ENCODE measurements at places on chromosomes 6 and 20.

DNA sequence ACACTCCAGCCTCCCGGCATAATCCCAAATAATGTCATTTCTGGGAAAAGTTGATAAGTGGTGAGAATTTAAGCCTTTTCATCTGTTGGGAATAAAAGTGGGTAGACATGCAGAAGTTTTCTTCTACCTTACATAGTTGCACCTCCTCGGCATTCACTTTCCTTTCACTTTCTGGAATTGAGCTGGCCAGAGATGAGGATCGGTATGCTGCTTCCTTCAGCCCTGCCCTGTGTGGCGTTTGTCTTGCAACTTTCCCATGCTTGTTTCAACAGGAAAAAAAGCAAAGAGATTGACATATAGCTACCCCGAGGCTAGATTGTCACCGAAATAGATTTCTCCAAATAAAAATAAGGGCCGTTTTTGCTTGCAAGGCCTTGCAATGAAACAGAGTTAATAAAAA lies 65.8 kb upstream of the JAG1 start:
- no peak for DNase-seq

GRCh38 chr6:113338644-113339043 lies 518.5 kb upstream of the MARCKS start:
- DNase-seq, result no peak

GRCh38 chr6:79137671-79138070 lies 59.6 kb upstream of the PHIP start:
- no peak for DNase-seq

GRCh38 chr6:49541210-49541724 lies 9.2 kb upstream of the C6orf141 start:
- no peak for DNase-seq

- no peak for DNase-seq
Measured at GRCh38 chr6:22556266-22556665, 13.1 kb upstream of the HDGFL1 start.

GRCh38 chr6:130981409-130981808 lies 81.6 kb downstream of the EPB41L2 start:
- no peak for DNase-seq

- no peak for DNase-seq
Measured at GRCh38 chr20:43695571-43695970, 28.7 kb downstream of the MYBL2 start.

DNA sequence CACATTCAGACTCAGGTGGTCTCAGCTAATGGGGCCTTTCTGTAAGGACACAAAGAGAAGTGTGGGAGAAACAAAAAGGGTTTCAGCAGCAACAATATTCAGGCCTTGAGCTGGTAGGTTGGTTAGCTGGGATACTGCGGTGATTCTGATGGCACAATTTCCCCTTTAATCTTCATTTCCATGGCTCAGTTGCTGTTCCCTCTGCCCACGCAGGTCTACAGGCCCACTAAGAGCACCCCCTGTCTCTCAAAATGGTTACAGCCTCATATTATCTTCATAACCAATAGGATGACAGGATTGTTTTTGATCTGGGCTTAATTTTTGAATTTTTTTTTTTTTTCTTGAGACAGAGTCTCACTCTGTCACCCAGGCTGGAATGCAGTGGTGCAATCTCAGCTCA lies 48.9 kb downstream of the MYB start:
- no peak for DNase-seq

DNA sequence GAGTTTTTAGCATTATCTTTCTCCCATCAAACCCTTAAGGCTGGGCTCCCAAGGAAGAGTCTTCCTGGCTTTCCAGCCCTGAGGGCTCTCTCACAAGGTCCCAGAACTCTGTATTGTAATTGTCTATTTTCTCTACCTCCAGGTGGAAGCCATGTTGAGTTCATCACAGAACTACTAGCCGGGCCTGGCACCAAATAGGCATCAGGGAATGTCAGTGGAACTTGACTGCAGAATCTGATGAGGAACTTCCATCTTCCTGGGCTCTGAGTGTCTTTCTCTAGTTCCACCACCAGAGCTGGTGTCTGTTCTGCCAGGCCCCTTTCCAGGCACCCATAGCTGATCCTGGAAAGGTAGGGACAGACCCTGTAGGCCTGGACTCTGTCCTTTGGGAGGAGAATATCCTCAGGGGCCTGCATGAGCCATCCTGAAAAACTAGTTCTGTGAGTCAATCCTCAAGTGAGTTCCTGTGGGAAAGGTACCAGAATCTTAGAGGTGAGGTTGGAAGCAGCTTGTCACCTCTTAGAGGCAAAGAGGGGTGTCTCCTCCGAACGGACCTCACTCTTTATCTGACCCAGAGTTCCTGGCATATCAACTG lies 11.1 kb upstream of the TOP1 start:
- DNase-seq, result no peak

DNA sequence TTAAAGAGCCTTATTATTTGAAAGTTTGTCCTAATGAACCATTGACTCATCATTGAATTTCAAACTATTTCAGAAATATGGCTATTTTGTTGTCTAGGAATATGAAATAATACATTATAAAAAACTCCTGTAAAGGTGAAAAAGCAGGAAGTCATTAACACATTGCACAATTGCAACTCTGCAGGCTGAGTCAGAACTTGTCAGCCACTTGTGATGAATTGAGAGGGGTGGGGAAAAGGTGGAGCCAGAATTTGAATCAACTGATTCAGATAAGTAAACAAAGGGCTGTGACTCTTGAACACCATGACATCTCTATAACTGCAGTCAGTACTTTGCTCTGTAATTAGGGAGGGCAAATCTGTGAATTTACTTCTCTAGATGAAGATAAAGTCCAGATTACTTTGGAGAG lies 6.0 kb downstream of the C6orf141 start:
- no peak for DNase-seq

- no peak for DNase-seq
Measured at GRCh38 chr20:17394411-17394810, 136.8 kb downstream of the BFSP1 start.

GRCh38 chr6:138432063-138432356 lies 28.0 kb downstream of the HEBP2 start:
- no peak for DNase-seq

DNA sequence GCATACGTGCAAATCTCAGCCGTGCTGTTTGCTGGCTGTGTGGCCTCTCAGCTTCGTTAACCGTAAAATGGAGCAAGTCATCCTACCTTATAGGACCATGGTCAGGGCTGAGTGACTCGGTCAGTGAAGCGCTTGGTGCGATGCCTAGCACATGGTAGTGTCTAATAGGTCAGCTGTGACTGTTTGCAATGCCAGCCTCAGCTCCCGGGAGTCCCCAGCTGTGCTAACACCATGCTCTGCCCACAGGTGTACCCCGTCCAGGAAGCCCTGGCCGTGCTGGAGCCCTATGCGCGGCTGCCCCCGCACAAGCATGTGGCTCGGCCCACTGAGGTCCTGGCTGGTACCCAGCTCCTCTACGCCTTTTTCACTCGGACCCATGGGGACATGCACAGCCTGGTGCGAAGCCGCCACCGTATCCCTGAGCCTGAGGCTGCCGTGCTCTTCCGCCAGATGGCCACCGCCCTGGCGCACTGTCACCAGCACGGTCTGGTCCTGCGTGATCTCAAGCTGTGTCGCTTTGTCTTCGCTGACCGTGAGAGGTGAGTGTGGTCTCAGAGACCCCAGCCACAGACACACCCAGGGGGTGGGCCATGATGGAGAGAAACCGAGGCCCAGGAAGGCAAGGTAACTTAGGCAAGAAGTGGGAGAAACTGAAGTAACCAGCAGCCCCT lies 10.6 kb downstream of the TRIB3 start:
- no peak for DNase-seq
